ENCODE measurements at places on chromosomes 4 and X.

GRCh38 chrX:54177306-54177705, 5.7 kb downstream of the FAM120C start:
- DNase-seq: no peak

- no peak for DNase-seq
Measured at GRCh38 chr4:100786481-100786880, 268.7 kb upstream of the EMCN start.

- DNase-seq: no peak
Measured at GRCh38 chr4:183106839-183107238, 7.8 kb downstream of the WWC2 start.

- DNase-seq: no peak
Measured at GRCh38 chrX:10769195-10769594, 148.8 kb upstream of the MID1 start.

- DNase-seq: no peak
Measured at GRCh38 chr4:189060104-189060503, 880.6 kb upstream of the FRG1 start.

DNA sequence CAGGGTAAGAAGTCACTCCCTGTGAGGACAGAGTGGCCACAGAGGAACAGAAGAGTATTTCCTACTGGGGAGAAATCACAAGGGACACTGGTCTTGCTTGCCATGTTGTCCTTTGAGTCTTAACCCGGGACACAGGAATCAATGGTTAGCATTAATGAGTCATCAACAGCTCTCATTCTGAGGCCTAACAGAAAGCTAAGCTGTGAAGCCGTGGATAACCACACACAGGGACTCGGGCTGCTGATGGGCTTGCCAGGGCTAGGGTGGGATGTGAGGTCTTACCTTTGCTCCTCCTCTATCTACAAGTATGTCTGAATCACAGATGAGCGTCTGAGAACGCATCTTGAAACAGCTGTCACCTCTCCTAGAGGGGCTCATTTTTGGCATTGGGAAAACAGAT, 22.2 kb downstream of the HELT start:
- no peak for DNase-seq

GRCh38 chr4:159422019-159422418, 319.1 kb downstream of the RAPGEF2 start:
- DNase-seq: no peak

- no peak for DNase-seq
Measured at GRCh38 chr4:65580551-65580950, 89.7 kb downstream of the EPHA5 start.

- DNase-seq: no peak
Measured at GRCh38 chrX:63561425-63561824, 210.3 kb upstream of the SPIN4 start.

GRCh38 chr4:947491-947971, 15.3 kb downstream of the TMEM175 start:
- DNase-seq: no peak

DNA sequence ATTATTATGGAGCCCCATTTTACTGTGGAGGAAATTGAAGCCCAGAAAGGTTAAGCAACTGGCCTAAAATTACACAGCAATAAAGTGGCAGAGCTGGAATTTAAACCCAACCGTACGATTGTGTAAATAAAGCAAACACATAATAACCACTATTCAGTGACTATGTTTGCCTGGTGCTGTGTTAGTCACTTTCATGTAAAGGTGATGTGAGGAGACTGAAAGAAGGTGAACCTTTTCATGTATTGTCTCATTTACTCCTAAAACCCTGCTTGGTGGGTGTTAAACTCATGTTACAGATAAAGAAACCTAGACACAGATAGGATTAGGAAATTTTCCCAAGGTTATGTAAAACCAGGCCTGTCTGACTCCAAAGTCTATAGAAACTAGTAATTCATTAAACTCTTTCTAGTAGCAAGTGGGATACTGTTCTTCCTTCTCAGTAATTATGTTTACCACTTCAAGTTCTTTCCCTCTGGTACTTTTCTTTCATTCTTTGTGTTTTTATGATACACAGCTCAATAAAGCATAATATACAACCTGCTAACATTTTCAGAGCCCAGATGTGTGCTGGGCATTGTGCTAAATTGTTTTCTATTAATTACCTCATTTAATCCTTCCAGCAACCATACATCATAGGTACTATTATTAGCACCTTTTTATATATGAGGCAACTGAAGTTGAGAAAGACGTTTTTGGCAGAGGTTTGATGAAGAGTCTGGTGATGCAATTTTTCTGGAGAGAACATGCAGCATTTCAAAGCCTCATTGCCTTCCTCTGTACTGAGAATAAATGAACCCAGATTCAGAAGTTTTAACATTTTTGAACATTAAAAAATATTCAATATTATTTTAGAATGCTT, 202.7 kb downstream of the SPRY1 start:
- no peak for DNase-seq

- DNase-seq: no peak
Measured at GRCh38 chr4:88230969-88231771, 53.2 kb downstream of the PPM1K start.

- DNase-seq: no peak
Measured at GRCh38 chr4:11470438-11471045, 41.8 kb upstream of the HS3ST1 start.

DNA sequence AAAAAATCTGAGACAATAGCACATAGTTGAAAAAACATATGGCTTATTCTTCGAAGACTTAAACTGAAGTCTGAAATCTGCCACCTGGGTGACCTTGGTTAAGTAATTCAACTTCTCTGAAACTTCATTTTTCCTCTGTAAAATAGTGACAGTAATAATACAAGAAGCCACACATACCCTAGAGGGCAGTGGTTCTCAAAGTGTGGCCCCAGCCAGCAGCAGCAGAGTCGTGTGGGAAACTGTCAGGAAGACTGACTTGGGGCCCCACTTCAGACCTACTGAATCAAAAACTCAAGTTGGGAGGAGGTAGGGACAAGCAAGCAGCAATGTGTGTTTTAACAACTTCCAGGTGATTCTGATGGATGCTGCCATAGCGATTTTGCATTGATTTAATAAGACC, 249.9 kb downstream of the HNRNPD start:
- no peak for DNase-seq

- no peak for DNase-seq
Measured at GRCh38 chr4:97028785-97029184, 1114.5 kb downstream of the STPG2 start.

GRCh38 chrX:118632862-118633261, 94.5 kb upstream of the IL13RA1 start:
- DNase-seq: no peak

DNA sequence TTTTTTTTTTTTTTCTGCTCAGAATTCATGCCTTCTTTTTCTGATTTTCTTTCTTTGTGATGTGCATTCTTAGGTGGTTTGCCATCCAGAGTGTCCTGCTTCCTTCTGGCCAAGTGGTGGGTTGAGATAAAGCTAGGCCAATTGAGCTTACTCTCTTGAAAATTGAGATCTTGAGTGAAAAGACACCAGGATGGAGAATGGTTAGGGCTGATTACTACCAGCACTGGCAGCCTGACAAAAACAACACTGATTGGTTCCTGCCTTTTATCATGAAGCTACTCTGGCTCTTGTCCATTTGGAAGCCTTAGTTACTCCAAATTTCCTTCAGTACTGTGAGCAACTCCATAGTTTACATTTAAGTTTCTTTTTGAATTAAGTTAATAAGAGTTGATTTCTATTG, 404.0 kb downstream of the PPARGC1A start:
- no peak for DNase-seq

GRCh38 chr4:182823576-182823975, 93.6 kb downstream of the DCTD start:
- no peak for DNase-seq

- no peak for DNase-seq
Measured at GRCh38 chr4:1718095-1718850, 2.9 kb downstream of the TMEM129 start.

DNA sequence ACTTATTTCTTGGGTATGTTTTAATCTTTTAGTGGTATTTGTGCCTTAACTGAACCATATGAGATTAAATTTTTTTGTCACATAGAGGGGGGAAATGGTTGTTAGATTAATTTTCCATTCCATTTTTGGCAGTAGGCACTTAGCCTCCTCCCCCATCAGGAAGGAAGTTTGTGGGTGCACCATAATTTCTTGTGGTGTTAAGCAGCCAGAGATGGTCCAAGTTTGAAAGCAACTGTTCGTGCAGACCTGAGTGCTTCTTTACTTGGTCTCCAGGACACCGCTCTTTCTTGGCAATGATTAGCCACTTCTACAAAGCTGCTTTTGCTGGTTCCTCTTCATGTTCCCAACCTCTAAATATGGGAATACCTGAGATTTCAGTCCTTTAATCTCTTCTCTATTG, 92.7 kb upstream of the RPL34 start:
- no peak for DNase-seq

- DNase-seq: no peak
Measured at GRCh38 chrX:320126-320783, 1.7 kb upstream of the GTPBP6 start.

- no peak for DNase-seq
Measured at GRCh38 chr4:151553874-151554273, 144.9 kb downstream of the FHIP1A start.

GRCh38 chr4:16691450-16691849, 207.0 kb downstream of the LDB2 start:
- DNase-seq: no peak

DNA sequence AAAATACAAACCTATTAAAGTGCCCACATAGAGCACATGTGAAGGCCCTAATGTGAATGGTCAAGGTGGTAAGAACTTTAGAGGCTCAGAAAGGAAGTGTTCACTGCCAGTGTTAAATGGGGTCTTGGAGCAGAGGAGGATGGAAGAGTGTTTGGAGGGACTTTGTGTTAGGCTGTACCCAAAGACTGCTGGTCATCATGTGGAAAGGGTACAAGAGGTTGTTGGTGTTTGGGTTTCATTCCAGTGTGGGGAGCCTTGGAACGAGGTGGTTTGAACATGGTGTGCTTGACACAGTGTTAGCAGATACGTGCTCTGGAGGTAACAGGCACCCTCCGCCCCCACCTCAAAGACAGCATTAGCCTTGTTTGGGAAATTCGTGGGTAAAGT, 73.1 kb downstream of the RAPGEF2 start:
- DNase-seq: no peak

DNA sequence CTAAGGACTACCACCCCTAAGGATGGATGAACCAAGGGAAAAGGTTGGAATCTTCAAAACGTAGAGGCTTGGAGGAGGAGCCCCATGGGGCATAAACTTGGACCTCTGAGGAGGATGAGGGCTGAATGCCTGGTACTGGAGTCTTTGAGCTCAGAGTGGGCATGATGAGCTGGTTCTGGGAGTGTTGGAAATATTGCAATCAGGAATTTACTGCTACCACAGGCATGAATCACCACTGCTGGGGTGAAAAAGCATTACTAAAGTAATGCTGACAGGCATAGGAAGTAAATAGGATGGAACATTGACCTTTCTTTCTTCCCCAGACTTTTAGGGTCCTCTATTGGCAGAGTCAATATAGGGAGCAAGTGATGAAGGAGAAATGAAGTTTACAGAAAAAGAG, 105.8 kb upstream of the RPS6KA3 start:
- no peak for DNase-seq

GRCh38 chr4:106277140-106277675, 38.8 kb downstream of the TBCK start:
- no peak for DNase-seq

DNA sequence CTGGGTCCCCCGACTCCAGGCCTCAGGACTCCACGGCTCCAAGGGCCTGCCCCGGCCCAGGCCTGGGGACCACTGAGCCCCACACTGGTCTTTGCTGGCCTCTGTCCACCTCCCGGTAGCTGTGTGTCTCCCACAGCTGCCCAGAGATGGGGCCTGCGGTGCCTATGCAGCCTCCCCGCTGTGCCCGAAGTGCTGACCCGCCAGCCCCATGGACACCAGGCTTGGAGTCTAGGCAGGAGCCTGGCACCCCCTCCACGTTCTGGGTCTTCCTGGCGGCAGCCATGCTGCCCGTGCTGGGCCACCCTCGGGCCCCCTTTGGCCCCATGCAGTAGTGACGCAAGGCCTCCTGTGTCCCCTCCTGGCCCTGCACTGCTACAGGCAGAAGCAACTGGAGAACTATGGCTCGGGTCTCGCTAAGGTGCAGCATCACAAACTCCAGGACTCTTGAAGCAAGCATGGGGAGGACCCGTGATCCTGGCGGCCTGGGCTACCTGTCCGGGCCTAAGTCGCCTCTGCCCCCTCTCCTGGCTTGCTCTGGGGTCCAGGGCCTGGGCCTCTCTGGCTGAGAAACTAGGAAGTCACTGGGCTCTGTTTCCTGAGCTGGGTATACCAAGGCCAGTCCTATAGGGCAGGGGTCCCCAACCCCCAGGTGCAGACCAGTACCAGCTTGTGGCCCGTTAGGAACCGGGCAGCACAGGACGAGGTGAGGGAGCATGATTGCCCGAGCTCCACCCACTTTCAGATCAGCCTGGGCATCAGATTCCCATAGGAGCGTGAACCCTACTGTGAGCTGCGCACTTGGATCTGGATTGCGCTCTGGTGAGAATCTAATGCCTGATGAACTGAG, 917 bp downstream of the MYL5 start:
- DNase-seq: no peak

All from substantia nigra (tissue), 51 donors.